ENCODE measurements at places on chromosomes 16 and 17.

GRCh38 chr16:4320571-4321137 is 4.8 kb downstream of the GLIS2 start:
- no peak for DNase-seq

DNA sequence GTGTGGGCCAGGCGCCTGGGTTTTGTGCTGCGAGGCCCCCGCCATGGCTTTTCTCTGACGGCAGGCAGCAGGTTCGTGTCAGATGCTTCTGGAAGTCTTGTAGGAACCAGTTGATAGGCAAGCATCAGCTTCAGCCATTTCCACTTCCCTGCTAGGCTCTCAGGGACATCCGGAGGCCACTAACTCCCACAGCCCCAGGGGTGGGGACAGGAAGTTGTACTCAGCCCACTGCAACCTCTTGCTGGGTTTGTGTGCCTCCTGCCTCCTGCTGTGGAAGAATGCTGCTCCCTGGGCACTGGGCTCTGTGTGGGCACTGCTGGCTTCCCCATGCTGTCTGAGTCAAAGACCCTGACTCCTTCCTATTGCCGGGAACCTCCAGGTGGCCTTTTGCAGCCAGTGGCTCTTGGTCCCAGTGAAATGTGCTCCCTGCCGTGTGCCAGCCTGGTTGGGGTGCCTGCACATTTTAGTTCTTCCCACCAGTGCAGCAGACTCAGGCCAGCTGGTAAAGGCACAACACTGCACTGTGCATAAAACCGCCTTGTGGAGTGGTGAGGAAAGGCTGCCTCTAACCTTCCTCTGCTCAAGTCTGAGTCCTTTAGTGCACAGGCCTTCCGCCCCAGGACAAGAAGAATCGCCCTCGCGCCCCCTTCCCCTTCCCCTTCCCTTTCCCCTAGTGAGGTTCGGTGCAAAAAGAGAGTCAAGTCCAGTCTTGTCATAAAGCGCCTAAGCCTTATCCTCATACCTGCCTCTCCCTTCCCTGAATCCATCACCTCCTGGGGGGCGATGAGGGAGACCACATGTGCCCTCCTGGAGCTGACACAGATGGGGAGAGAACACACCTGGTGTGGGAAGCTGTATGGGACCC is 16.6 kb downstream of the LDHD start:
- DNase-seq = no peak

- no peak for DNase-seq
Measured at GRCh38 chr17:61458000-61458399, 5.8 kb downstream of the TBX4 start.

- peak; percentile 48 for DNase-seq
Measured at GRCh38 chr17:57243171-57243622, 13.1 kb upstream of the MSI2 start.

GRCh38 chr16:54201200-54201599 is 85.4 kb downstream of the IRX3 start:
- no peak for DNase-seq
